Hematopoietic multipotent progenitor cell treated with erythropoietin and hydrocortisone succinate and interleukin-3 and kit ligand, for 6 days (in vitro differentiated cells): ENCODE measurements at places on chromosomes 7 and 10.

- DNase-seq, result peak; percentile 42
Measured at GRCh38 chr10:13414855-13415254, 66.8 kb upstream of the SEPHS1 start.

DNA sequence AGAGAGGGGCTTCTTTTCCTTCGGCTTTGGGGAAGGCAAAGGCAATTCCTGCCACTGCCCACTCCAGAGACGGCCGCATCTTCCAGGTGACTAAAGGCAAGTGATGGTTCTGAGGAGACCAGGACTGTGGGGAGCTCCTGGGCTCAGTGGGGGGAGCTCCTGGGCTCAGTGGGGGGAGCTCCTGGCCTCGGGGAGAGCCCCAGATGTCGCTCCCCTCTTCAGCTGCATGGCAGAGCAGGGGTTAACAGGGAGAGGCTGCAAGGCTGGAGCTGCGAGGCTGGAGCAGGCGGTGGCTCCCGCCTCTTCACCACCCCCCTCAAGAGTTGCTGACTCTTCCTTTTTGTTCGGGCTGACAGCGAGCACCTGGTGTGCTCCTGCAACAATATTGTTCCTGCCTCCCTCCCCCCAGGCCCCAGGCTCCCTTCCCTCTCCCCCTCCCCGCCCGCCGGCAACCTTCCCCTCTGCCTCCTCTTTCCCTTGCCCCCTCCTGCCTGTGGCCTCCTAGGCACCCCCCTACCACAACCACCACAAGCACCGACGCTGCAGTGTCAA, 56.3 kb upstream of the LBX1 start:
- DNase-seq, result no peak

DNA sequence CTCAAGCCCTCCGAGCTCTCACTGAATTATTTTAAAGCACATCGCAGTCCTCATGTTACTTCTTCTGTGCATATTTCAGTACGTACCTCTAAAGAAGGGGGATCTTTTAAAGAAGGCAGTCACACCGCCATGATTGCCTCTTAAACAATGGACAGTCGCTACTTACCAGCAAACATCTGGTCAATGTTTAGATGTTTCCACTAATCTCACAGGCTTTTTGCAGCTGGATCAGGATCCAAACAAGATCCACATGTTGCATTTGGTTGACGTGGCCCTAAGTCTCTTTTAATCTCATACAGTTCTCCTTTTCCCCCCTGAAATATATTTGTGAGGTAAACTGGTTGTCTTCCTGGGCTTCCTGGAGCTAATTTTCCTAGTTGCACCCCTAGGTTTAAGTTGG, 50.0 kb downstream of the PRF1 start:
- DNase-seq, result no peak

DNA sequence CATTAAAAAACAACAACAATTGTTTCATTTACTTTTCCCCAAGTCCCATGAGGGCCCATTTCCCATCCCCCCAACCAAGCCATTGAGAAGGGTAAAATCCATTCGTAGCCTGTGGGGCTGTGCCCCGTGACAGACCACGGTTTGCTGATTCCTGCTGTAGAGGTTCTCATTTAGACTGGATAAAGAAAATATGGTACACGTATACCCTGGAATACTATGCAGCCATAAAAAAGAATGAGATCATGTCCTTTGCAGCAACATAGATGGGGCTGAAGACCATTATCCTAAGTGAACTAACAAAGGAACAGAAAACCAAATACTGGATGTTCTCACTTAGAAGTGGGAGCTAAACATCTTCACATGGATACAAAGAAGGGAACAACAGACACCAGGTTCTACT, 44.9 kb downstream of the ZNF783 start:
- no peak for DNase-seq

DNA sequence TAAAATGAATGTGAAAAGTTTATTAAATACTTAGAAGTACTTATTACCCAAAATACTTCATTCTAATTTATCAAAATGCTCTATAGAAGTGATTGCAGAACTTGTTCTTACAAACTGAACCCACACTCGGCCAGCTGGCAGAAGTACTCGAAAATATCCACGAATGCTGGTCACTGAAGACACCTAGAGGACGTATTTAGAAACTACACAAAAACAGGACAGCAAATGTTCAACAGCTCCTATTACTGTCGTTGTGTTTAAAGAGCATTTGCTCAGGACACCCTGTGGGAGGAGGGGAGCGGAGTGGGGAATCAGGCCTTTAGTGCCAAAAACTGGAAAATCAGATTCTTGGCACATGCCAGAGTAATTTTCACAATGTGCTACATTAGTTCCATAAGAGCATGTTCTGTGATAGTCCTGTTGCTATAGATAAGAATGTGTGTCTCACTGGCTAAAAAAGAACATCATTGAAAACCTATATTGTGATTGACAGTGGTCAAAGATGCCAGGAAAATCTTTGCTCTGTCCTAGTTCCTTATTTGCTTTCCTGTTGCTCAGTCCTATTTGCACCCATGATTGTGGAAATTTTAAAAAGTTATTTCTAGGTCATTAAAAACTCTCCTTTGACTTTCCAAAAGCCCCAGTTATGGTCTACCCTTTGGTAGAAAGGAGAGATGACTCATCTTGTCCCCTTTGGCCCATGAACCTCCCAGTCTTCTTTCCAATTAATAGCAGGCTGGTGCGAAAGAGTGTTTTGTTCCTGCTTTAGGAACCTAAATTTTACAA, 49.0 kb upstream of the NRBF2 start:
- peak; percentile 77 for DNase-seq

- no peak for DNase-seq
Measured at GRCh38 chr10:118940386-118940785, 89.1 kb upstream of the NANOS1 start.

- DNase-seq, result no peak
Measured at GRCh38 chr10:117540640-117541404, 1.7 kb upstream of the EMX2 start.

- DNase-seq, result peak; percentile 93
Measured at GRCh38 chr7:99392659-99393354, 15.6 kb downstream of the PDAP1 start.

- peak; percentile 4 for DNase-seq
Measured at GRCh38 chr7:116780521-116780920, 81.9 kb upstream of the CAPZA2 start.

GRCh38 chr7:100693312-100694097, 545 bp downstream of the GIGYF1 start:
- DNase-seq, result no peak

DNA sequence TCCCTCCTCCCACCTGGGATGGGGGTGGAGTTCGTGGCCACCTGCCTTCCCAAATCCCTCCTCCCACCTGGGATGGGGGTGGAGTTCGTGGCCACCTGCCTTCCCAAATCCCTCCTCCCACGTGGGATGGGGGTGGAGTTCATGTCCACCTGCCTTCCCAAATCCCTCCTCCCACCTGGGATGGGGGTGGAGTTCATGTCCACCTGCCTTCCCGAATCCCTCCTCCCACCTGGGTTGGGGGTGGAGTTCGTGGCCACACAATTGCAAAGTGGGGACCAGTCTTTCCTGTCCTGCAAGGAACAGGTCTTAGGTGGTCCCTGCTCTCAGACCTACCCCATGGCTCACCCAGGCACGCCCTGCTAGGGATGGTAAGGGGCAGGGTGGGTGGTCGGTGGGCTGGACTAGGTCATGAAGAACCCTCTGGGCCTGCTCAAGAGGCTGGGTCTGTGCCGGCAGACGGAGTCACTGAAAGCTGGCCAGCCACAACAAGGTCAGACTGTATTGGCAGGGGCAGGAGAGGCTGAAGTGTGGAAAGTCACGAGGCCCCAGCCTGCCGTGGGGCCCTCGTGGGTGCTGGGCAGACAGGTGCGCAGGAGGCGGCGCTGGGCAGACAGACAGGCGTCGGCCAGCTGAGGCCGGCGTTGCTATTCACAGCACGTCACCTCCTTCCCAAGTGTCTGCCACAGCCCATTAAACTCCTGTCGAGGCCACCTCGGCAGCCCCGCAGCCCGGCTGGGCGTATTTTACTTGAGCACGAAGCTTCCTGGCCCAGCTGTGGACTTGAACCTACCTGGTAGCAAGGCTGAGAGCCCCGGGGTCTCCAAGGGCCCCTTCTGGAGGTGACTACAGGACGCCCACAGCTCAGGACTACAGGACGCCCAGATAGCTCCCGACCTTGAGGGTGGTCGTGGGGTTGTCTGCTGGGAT, 4.1 kb downstream of the KNDC1 start:
- DNase-seq, result no peak

DNA sequence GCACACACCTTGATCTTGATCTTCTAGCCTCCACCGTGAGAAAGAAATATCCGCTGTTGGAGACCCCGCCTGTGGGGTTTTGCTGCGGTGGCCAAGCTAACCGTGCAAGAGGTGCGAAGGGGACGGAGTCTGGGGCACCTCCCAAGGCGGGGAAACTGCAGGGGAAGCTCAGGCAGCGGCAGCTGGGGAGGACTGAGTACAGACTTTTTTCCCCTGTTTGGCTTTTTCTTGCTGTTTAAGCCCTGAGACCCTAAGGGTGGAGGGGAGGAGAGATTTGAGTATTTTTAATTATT, 108.0 kb downstream of the DNAJB6 start:
- DNase-seq, result no peak

DNA sequence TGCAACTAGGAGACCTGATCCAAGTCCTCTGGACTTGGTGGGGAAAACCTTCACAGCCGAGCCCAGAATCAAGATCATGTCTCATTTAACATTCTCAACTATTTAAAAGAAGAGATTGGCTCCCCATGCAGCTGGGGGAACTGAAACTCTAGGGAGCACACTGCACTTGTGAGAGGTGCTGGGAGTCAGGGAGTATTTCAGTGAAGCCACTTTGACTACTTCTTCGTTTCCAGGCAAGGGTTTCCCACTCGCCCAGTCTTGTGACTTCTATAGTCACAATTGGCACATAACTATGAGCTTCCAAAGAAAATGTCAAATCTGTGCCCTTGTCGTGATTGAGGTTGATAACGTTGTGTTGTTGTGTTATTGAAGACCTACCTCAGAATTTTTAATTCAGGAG, 62.9 kb downstream of the AKR1B1 start:
- DNase-seq, result no peak

DNA sequence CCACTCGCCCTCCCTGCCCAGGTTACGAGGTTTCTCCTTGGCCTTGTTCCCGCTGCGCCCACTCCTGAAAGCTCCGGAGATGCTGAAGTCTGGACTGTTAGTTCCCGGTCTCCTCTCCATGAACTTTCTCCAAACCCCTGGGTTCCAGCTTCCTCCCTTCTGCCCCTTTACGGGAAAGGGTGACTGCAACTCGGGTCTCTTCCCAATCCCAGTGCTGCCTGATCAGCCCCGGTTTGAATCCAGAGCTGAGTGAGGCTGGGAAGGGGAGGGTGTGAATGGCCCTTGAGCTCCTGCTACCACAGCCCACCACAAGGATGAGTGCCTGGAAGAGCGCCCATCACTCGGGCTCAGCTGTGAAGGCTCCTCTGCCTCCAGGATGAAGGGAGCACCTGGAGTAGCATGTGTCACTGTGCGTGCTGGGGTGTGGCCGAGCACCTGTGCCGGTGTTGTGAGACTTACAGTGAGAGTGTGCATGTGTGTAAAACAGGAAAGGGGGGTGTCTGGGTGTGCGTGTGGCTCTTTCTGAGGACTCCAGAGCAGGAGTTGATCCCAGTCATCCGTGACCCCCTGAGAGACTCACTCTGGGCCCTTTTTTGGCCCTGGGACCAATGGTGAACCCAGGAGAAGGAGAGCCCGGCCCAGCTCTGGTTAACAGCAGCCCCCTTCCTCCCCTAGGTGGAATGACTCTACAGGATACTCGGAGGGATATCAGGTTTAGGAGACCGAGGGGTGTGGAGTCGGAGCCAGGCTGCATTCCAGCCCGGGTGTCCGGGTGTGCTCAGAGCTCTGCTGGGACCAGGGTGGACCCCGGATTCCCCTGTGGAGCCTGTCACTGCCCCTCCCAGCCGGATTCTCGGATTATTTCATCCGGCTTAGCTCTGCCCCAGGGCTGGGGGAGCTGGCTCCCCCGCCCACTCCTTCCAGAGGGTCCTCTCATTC, 1.1 kb upstream of the ZNF467 start:
- DNase-seq, result no peak

- no peak for DNase-seq
Measured at GRCh38 chr10:71472912-71473311, 76.2 kb downstream of the CDH23 start.

DNA sequence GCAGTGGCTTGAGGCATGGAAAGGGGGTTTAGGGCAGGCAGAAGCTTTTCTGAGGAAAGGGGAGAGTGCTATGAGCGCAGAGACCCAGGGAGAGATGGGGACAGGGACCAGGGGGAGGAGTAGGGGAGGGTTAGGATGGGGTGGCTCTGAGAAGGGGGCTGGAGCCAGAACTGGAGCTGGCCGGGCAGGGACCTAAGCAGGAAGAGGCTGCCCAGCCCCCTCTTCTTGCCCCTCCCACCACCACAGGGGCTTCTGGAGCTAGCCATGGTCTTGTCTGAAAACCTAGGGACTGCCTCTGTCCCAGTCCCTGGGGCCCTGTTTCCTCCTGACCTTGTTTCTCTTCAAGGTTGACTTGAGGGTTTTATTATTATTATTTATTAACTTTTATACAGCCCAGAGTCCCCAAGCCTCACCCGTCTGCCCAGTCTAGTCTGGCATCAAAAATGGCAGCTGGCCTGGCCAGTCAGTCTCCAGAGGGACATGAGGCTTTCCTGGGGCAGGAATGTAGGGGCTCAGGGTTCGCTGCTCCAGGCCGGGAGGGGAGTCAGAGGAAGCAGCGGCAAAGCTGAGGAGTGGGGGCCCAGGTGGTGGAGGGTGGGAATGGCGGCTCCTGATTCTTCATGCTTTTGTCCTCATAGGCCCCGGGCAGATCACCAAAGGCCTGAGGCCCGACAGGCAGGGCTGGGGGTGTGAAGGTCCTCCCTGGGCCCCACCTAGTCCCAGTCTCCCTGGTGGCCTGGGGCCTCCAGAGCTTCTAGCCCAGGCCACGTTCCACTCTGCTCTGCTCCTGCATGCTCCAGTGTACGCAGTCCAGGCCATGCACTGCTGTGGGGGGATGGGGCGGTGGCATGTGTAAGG, 5.7 kb downstream of the TRIM8 start:
- no peak for DNase-seq

- DNase-seq, result peak; percentile 67
Measured at GRCh38 chr10:67772894-67773511, 65.0 kb downstream of the DNAJC12 start.

- no peak for DNase-seq
Measured at GRCh38 chr7:11538751-11539299, 293.2 kb downstream of the THSD7A start.

GRCh38 chr7:157003756-157004520, 6.5 kb downstream of the MNX1 start:
- DNase-seq, result no peak

GRCh38 chr7:27155816-27156507, 513 bp downstream of the HOXA7 start:
- no peak for DNase-seq
